ENCODE measurements at places on chromosomes 6 and 20.

GRCh38 chr6:118186672-118187567 lies 279.9 kb downstream of the SLC35F1 start:
- no peak for DNase-seq

DNA sequence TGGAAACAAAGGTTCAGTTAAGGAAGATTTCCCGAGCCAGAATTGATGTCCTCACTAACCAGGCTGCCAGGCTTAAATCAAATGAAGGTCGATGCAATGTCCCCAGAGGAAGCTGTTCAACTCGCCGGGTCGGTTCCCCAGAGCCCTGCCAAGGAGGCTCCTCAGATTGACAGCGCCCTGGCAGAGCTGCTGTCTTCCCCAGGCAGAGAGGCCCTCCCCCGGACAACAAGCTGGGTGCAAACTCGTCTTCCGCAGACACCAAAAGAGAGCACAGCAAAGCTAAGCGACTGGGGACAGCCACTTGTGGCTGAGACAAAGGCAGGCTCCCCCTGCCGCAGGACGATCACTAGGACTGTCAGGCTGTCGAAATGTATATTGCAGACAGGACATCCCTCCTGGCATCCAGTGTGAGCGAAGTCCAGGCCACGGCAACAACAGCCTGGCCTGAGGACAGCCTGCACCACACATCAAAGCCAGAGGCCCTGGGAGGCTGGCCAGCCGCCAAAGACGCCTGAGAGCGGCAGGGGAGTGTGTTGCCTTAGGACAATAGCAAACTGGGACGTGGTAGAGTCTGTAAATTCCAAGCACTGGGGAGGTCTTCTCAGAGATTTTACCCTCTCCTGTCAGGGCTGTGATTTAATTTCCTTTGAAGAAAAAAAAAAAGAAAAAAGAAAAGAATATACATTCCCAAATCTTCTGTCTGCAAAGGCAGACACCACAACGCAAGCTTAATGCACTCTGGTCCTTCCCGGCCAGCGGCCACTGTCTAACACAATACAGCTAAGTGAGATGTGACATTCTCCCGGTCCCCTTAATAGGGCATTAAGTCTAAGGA lies 99.1 kb downstream of the HIVEP2 start:
- no peak for DNase-seq

DNA sequence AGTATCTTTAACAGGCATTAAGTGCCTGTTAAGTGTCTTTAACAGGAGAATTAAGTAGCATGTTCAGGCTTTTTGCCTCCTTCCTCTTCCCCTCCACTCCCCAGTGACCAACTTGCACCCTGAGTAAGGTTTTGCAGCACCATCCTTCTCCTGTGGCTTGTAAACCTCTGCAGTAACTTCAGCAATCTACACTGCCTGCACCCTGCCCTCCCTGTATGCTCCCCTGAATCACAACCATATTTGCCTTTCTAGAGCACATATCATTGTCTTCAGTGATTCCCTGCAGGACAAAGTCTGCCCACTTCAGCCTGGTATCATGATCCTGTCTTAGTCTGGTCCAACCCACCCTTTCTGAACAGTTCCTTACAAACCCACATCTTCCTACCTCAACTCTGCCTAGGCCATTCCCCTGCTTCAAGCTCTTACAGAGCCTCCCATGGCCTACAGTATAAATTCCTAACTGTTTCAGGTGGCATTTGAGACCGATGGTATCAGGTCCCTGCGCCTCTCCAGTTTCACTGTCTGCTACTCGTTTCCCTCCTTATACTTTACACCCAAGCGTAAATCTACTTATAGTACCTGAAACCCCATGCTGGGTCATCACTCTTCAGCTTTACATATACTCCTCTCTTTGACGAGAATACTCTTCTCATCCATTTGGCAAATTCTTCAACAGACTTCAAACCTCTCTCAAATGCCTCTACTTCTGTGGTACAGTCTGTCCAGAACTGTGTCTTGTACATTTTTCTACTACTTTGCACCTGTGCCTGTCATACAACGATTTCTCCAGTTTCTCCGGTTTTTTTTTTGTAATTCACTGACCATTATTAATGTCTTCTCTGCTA lies 69.8 kb downstream of the ZHX3 start:
- no peak for DNase-seq

DNA sequence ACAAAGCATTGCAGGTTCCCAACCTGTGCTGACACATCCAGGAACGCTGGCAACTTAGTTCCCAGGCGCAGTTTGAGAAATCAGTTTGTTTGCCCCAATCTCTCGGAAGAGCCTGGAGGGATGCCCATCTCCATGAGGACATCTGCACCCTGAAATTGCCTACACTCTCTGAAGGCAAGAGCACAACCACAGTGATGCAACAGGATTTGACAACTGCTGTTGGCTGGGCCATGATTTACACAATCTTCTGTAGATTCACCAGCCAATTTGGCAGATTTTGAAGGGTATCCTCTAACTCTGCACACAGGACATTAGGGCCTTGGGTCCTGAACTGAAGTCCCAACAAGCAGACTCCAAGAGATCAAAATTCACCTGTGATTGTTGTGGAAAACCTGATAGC lies 3.4 kb downstream of the APMAP start:
- no peak for DNase-seq

Data from immature natural killer cell (primary cell).